ENCODE measurements at places on chromosomes 6 and 20.

DNA sequence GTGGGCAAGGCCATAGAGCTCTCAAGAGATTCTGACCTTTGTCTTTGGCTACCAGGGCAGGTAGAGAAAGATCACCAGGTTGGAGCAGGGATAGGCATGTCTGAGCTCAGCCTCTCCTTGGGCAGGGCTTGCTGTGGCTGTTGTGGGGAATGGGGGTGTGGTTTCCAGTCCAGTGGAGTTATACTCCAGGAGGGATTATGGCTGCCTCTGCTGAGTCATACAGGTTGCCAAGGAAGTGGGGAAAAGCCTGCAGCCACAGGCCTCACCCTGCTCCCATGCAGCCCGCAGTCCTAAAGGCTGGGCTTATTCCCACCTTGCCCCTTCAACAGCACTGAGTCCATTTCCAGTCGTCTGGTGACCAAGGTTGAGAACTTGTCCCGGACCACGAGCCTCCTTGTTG lies 21.9 kb downstream of the MEP1A start:
- no peak for DNase-seq

- no peak for DNase-seq
Observed at GRCh38 chr20:25364180-25364788, 26.4 kb downstream of the ABHD12 start.

GRCh38 chr6:84269947-84270733 lies 42.7 kb upstream of the CEP162 start:
- DNase-seq, result peak; percentile 68

DNA sequence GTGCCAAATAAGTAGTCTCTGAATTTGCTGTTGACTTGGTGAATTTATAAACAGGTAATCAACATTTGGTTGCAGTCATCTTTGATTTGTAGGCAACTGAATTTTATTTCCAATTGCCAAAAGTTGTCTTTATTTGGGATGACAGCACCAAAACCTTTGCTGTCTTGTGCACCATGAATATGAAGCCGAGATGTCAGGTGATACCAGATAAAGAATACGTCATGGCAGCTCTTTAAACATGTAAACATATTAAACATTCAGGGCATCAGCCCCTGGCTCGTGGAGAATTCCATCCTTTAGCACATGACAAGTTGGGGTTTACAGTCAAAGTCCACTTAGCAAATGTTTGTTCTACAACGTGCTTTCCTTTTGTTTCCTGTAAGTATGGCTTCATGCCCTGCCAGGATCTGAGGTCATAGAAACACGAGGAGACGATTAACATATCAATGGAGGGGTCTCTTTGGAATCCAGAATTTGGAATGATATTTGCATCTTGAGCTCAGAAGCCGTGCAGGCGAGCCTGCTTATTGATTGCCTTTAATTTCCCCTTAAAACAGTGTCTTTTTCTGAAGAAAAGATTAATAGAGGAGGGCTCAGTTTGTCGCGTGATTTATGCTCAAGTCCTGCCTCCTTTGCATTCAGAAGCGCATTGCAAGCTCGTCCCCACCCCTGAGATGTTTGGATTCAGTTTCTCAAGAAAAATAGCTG lies 170.2 kb upstream of the ZNF217 start:
- DNase-seq, result no peak

DNA sequence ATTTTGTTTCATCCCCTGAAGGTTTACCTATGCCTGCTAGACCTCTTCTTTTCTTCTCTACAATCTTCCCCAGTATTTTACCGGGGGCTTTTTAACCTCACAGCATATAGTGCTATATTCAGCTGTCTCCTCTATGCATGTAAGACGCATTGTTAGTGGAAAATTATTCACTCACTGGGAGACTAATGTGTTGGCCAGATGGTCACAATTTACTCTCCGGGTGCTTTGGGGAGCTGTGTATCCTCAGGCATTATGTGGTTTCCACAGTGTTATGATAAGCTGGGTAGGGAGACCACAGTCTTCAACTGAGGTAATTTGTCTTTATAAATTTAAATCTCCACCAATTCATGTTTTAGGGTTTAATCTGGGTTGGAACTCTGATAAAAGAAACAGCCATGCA lies 553.8 kb upstream of the PTCHD4 start:
- no peak for DNase-seq

DNA sequence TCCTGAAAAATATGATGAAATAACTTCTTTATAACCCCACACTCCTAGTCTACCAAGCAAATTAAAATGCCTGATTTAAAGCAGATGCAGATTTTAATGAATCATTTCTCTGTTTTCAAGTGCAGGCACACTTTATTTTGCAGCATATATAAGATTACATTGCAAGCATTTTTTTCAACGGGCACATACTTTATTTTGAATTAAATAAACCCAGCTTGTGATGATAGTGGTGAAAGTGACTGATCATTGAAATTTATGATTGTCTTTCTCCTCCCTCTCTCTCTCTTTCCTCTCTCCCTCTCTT lies 12.2 kb upstream of the MOXD1 start:
- no peak for DNase-seq

GRCh38 chr6:138824482-138825144 lies 28.7 kb downstream of the ECT2L start:
- no peak for DNase-seq

DNA sequence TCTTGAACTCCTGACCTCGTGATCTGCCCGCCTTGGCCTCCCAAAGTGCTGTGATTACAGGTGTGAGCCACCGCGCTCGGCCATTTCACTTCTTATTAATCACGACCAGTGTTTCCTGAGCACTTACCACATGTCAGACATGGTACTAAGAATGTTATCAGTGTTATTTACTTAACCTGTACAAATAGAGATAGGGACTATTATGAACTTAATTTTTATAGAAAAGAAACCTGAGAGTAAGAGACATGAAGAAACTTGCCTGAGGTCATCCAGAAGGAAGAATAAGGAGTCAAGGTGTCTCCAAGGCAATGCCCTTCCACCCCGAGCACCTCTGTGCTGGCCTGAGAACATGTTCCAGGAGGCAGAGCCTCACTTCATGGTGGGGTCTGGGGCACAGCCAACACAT lies 29.3 kb upstream of the EZR start:
- no peak for DNase-seq

DNA sequence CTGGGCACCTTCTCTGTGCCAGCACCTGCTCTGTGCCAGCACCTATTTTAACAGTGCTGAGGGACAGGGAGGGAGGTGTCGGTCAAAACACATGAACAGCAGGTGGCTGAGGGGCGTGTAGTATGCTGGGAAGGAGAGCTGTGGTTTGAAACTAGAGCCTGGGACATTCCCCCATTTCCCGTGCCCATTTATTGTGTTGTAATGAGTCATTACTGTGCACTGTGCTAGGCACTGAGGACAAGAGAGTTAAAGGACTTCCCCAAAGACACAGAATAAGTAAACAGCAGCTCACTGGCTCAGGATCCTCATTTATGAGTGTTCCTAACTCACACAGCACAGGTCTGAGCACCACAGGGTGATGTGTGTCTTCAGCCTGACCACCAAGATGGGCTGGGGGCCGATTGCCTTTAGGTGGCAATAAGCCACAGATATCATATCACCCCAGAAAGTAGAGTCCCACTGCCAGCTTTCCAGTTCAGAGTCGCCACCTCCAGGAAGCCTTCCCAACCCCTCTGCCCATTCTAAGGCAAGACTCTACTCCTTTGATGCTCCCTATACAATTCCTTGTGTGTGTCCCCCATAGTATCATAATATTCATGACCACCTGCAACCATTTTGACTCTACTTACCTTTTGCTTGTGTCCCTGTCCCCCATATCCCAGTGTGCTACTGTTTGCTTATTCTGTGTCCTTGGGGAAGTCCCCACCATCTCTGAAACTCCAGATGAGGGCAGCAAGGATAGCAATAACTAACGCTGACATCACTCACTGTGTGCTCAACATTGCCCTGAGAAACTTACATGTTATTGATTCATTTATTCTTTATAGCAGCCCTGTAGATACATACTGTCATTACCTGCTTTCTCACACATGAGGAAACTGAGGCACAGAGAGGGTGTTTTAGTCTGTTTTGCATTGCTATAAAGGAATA lies 87.3 kb downstream of the TOX2 start:
- no peak for DNase-seq

Data from hematopoietic multipotent progenitor cell treated with erythropoietin and hydrocortisone succinate and interleukin-3 and kit ligand, for 15 days (in vitro differentiated cells).